ENCODE measurements at places on chromosomes 1 and 21.

DNA sequence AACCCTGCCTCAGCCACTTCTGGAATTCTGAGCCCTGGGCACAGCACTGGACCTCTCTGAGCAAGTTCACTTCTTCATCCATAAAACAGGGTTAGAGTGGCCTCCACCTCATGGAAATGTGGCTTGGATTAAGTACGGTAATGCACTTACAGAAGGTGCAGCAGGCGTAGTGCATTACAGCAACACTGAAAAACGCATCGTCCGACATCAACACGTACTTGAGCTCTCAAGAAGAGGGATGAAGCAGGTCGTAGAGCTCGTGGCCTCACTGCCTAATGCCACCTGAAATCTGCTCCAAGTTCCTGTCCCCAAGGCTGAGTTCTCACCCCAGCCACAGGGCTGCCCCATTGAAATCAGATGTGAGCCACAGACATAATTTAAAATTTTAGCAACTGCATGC lies 650.1 kb downstream of the NPHP4 start:
- H3K27ac ChIP-seq: no peak overlapping the region
- H3K4me3 ChIP-seq: no peak overlapping the region
- no peaks in the 10 kb centered on the region for H3K27me3 ChIP-seq
- no peaks in the 10 kb centered on the region for H3K4me1 ChIP-seq
- no peaks in the 10 kb centered on the region for H3K36me3 ChIP-seq
- no peak for DNase-seq

- H3K36me3 ChIP-seq: no peaks in the 10 kb centered on the region
- DNase-seq: no peak
- H3K4me3 ChIP-seq: no peak overlapping the region
- no peak overlapping the region for H3K27ac ChIP-seq
- H3K4me1 ChIP-seq: no peaks in the 10 kb centered on the region
These were observed 30.0 kb downstream of the TNR start for GRCh38 chr1:175713381-175713780.

- no peaks in the 10 kb centered on the region for H3K27me3 ChIP-seq
- peaks cover 7% of the 10 kb centered on the region for H3K4me1 ChIP-seq
- no peak overlapping the region for H3K4me3 ChIP-seq
- no peak overlapping the region for H3K27ac ChIP-seq
- DNase-seq: no peak
These were observed 5.3 kb downstream of the MRPS15 start for GRCh38 chr1:36458910-36459309.

- no peak for DNase-seq
- no peaks in the 10 kb centered on the region for H3K4me1 ChIP-seq
- H3K27me3 ChIP-seq: no peaks in the 10 kb centered on the region
- no peak overlapping the region for H3K27ac ChIP-seq
These were observed 737.6 kb downstream of the PLA2G4A start for GRCh38 chr1:187566354-187566753.

DNA sequence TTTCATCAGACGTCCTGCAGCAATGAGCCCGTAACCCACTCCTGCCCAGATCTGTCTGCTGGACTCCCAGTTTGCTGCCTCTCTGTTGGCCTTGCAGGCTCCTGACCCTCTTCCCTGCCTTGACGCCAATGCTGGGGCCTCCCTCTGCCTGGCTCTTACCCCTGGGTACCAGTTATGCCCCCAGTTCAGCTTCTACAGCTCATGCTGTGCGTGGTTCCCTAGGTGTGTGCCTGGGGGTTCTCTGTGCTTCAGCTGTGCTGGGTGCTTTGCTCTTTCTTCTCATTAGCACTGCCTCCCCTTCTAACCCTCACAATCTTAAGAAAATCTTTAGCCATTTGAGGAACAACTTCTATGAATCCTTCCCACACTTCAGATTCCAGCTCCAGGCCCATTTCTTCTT lies 151.4 kb downstream of the ZSCAN20 start:
- no peak overlapping the region for H3K4me3 ChIP-seq
- H3K36me3 ChIP-seq: no peaks in the 10 kb centered on the region
- DNase-seq: no peak
- H3K4me1 ChIP-seq: no peaks in the 10 kb centered on the region

DNA sequence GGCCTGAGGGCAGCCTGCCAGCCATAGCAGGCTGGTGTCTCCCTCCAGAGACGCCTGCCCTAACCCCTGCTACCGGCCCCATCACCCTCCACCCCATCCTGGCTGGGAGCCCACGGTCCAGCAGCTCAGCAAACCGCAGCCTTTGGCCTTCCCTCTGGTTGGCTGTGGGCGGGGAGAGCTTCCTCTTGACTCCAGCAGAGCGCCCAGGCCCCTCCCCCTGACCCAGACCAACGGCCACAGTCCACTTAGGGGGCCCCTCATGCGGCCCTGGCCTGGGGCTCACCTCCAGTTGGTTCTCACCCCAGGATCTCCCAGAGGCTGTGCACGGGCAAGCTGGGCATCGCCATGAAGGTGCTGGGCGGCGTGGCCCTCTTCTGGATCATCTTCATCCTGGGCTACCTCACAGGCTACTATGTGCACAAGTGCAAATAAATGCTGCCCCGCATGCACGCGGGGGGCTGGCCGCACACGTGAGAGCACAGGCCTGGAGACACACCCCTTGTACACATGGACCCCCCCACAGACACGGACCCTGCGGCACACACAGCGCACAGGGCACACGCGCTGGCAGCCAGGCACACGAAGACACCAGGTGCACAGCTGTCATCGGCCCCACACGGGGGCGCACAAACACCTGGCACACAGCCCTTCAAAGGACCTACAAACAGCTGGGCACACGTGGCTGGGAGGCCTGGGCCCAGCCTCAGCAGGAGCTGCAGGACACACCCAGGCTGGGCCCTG lies 3.1 kb downstream of the SMIM1 start:
- no peaks in the 10 kb centered on the region for H3K27me3 ChIP-seq
- peaks cover 12% of the 10 kb centered on the region for H3K4me1 ChIP-seq
- peaks cover 25% of the 10 kb centered on the region for H3K36me3 ChIP-seq

DNA sequence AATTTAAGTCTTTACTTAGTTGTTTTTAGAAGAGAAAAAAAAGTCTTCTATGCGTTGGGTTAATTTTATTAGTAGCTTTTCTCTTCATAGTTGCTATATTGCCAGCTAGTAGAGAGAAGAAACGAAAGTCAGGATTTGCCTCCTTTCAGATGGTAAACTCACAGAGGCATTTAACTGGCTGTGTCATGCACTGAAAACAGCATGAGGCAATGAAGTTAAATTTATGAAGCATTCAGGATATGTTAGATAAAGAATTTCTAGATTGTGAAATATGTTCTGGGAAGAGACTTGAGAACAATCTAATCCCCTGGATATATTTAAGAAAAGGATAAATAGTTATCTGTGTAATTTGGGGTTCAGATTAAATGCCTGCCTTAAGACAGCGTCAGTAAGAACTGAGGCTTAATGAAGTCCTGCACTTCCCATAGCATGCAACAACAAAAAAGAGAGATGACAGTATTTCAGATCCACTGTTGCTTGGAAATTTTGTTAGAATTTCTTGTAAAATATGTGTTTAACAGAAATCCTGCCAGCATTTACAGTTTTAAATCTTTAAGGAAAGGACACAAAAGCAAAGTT lies 1.7 kb downstream of the ANGPTL1 start:
- no peaks in the 10 kb centered on the region for H3K36me3 ChIP-seq
- H3K27me3 ChIP-seq: no peaks in the 10 kb centered on the region
- H3K4me1 ChIP-seq: no peaks in the 10 kb centered on the region
- H3K27ac ChIP-seq: no peak overlapping the region
- no peak overlapping the region for H3K4me3 ChIP-seq

GRCh38 chr1:25832336-25833037 lies 12.7 kb downstream of the MTFR1L start:
- peak overlapping the region; percentile 38 for H3K27ac ChIP-seq
- H3K27me3 ChIP-seq: no peaks in the 10 kb centered on the region
- no peak overlapping the region for H3K4me3 ChIP-seq
- DNase-seq: no peak
- H3K4me1 ChIP-seq: peaks cover 14% of the 10 kb centered on the region

GRCh38 chr1:248858096-248858890 lies 592 bp downstream of the ZNF692 start:
- H3K4me1 ChIP-seq: peaks cover 53% of the 10 kb centered on the region
- no peak for DNase-seq
- peak overlapping the region; percentile 81 for H3K27ac ChIP-seq
- peak overlapping the region; percentile 69 for H3K4me3 ChIP-seq
- peaks cover 22% of the 10 kb centered on the region for H3K36me3 ChIP-seq
- H3K27me3 ChIP-seq: no peaks in the 10 kb centered on the region

DNA sequence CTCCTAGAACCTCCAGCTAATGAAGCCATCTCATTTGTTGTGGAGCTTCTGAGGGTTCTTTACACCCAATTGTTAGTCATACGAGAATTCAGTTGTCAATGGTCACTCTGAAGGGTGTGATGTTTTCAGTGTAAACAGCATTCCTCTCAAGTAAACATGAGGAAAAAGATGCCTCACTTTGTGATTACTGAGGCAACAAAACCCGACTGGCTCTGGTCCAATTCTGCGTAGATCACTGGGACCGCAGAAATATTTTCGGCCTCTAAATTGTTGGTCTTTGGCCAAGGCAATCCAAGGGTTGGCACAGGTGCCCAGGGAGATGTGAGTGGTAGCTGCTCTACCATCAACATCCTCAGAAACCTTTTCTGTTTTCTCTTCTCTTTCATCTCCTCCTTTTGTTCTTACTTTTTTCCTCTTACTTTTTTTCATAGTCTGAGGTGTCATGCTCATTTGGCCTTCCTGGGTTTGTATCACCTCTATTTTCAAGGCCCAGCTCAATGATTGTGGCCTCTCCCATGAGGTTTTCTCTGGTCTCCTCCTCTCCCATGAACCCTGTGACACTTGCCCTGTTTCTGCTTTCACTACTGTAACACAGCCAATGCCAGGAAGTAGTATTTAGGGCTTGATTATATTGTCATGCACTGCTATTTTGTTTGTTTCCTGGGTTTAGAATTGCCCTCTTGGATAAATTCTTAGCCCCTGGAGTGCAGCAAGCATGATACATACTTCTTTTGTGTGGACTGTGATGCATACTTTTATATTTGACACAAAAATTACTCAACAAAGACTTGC lies 221.9 kb downstream of the TNR start:
- no peaks in the 10 kb centered on the region for H3K36me3 ChIP-seq
- H3K4me3 ChIP-seq: no peak overlapping the region
- DNase-seq: no peak
- no peaks in the 10 kb centered on the region for H3K27me3 ChIP-seq

GRCh38 chr1:239025223-239025622 lies 361.1 kb upstream of the CHRM3 start:
- H3K27ac ChIP-seq: no peak overlapping the region
- H3K4me1 ChIP-seq: no peaks in the 10 kb centered on the region
- H3K4me3 ChIP-seq: no peak overlapping the region
- H3K27me3 ChIP-seq: no peaks in the 10 kb centered on the region
- no peak for DNase-seq
- H3K36me3 ChIP-seq: no peaks in the 10 kb centered on the region

DNA sequence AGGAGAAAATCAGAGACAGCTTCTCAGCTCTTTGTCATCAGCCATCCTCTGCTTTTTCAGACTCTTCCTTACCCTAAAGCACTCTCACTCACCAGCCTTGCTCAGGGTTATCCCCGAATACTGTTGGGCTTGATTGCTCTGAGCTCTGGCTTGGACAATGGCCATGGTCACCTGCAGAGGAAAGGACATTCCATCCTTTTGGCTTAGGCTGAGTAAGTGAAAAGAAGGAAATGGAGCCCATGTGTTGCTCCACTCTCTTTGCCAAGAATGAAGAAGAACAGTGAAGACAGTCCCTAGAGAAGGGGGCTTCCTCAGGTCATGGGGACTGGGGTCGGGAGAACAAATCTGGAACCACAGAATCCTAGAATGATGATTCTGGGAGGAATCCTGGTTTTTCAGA lies 2.3 kb downstream of the MTMR11 start:
- H3K27ac ChIP-seq: no peak overlapping the region
- DNase-seq: no peak
- no peaks in the 10 kb centered on the region for H3K36me3 ChIP-seq
- H3K4me1 ChIP-seq: no peaks in the 10 kb centered on the region
- no peak overlapping the region for H3K4me3 ChIP-seq

DNA sequence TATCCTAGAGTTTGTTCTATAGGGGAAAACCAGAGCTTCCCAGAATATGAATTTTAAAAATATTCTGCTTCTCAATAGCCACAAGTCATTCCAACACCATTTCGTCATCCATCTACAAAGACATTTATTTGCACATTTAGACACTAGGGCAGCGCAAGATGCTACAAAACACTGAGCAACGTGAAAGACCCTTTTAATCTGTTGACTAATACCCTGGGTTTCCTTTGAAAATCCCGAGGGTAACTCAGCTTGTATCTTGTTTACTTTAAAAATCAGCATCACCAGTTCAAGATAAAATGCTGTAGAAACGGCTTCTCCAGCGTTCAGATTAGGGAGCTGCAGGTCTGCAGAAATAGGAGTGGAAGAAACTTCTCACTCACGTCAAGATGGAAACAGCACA lies 13.5 kb downstream of the PDPN start:
- no peak overlapping the region for H3K4me3 ChIP-seq
- no peak for DNase-seq
- H3K4me1 ChIP-seq: no peaks in the 10 kb centered on the region
- no peaks in the 10 kb centered on the region for H3K27me3 ChIP-seq

- H3K4me1 ChIP-seq: no peaks in the 10 kb centered on the region
- peaks cover 80% of the 10 kb centered on the region for H3K36me3 ChIP-seq
- no peak overlapping the region for H3K4me3 ChIP-seq
- no peak for DNase-seq
These were observed 12.3 kb downstream of the ZRANB2 start for GRCh38 chr1:71068325-71069240.

- H3K36me3 ChIP-seq: no peaks in the 10 kb centered on the region
- no peaks in the 10 kb centered on the region for H3K4me1 ChIP-seq
- DNase-seq: no peak
These were observed 662.3 kb upstream of the PTBP2 start for GRCh38 chr1:96059276-96059675.

- no peak overlapping the region for H3K4me3 ChIP-seq
- H3K27me3 ChIP-seq: peaks cover 3% of the 10 kb centered on the region
- no peaks in the 10 kb centered on the region for H3K4me1 ChIP-seq
- no peak overlapping the region for H3K27ac ChIP-seq
These were observed 85.2 kb upstream of the ABCD3 start for GRCh38 chr1:94332952-94333351.

DNA sequence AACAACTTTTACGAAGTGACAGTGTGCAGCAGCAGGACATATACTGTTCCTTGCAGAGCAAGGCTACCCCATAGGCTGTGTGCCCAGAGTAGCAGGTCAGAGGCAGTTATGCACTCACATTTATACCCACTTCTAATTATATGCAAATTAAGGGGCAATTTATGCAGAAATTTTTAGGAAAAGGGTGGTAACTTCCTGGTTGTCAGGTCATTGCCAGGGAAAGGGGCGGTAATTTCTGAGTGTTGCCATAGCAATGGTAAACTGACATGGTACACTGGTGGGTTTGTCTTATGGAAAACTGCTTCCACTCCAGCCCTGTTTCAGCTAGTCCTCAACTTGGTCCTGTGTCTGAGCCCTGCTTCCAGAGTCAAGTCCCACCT lies 12.0 kb upstream of the SLAMF1 start:
- no peaks in the 10 kb centered on the region for H3K36me3 ChIP-seq
- no peaks in the 10 kb centered on the region for H3K27me3 ChIP-seq
- no peak for DNase-seq

- no peaks in the 10 kb centered on the region for H3K27me3 ChIP-seq
- DNase-seq: no peak
- H3K36me3 ChIP-seq: peaks cover 19% of the 10 kb centered on the region
- no peaks in the 10 kb centered on the region for H3K4me1 ChIP-seq
These were observed 25.2 kb downstream of the CNST start for GRCh38 chr1:246591504-246591903.

GRCh38 chr1:209205039-209205438 lies 378.5 kb upstream of the CAMK1G start:
- no peak overlapping the region for H3K27ac ChIP-seq
- no peaks in the 10 kb centered on the region for H3K4me1 ChIP-seq
- DNase-seq: no peak
- H3K4me3 ChIP-seq: no peak overlapping the region

Measured in naive thymus-derived CD4-positive, alpha-beta T cell (primary cell).